ENCODE measurements at places on chromosomes 7 and 10.

DNA sequence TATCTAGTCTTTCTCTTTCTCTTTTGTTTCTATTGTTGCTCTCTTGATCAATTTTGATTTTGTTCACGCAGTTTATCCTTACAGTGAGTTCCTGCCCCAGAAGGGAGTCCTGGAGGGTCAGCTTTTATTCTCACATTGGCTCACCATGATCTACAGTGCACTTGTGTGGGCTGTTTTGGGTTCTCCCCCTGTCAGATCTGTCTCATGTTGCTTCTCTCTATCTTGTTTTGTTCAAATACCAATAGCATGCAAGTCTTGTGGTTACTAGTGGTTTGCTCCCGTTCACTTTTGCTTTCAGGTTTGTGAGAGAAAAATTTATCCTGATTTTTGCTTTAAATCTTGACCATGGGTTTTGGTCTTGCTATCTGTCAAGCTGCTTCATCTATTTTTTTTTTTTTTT, 74.3 kb downstream of the PTN start:
- no peak for DNase-seq

- no peak for DNase-seq
These were observed 2.6 kb downstream of the MET start for GRCh38 chr7:116674508-116675173.

- DNase-seq = no peak
These were observed 212.5 kb downstream of the ADAM12 start for GRCh38 chr10:126175641-126176262.

GRCh38 chr7:131008840-131009711, 275.1 kb upstream of the KLF14 start:
- no peak for DNase-seq

DNA sequence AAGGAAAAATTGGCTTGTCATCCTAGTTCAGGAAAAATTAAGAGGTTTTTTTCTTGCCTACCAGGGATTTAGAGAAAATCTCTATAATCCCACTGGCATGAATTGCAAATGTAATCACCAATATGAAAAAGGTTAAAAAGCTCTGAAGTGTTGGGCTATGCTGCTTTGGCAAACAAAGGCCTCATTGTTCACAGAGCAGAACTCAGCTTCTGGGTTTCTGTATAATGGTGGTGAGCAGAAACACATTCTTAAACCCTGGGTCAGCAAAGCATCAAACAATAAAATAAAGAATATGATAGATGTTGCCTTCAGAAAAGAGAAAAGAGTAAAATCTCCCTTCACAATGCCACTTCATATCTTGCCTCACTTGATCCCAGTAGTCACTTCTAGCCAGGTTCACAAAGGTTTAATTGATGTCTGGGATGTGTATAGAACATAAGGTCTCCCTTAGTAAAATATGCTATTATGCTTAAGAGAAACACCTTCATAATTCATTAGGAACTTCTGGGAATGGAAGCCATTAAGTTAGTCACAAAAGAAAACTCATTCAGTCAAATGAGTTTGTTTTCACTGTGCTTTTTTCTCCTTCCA, 1255.5 kb upstream of the PHF14 start:
- no peak for DNase-seq

GRCh38 chr7:96244244-96244991, 77.5 kb downstream of the SLC25A13 start:
- no peak for DNase-seq

DNA sequence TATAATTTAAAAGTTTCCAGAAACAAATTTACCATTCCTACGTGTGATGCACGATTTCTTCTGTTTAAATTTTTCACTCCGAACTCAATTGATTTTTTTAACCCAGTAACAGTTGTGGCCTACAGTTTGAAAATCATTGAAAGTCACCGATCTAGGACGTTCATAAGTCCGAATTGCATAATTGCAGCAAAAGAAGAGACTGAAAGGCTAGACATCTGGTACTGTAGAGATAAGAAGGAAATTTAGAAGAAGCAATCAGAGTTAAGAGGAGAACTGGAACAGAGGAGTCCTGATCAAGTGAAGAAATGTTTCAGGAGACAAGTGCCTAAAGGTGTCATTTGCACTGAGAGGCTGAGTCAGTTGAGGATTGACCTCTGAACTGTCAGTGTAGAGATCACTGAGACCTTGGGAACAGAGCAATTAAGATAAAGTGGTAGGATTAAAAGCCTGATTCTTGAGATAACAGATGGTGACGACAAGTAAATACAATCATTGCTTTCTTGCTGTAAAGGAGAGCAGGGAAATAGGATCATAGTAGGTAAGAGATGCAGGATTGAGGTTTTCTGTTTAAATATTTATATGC, 73.5 kb downstream of the ZFAND4 start:
- DNase-seq = no peak

DNA sequence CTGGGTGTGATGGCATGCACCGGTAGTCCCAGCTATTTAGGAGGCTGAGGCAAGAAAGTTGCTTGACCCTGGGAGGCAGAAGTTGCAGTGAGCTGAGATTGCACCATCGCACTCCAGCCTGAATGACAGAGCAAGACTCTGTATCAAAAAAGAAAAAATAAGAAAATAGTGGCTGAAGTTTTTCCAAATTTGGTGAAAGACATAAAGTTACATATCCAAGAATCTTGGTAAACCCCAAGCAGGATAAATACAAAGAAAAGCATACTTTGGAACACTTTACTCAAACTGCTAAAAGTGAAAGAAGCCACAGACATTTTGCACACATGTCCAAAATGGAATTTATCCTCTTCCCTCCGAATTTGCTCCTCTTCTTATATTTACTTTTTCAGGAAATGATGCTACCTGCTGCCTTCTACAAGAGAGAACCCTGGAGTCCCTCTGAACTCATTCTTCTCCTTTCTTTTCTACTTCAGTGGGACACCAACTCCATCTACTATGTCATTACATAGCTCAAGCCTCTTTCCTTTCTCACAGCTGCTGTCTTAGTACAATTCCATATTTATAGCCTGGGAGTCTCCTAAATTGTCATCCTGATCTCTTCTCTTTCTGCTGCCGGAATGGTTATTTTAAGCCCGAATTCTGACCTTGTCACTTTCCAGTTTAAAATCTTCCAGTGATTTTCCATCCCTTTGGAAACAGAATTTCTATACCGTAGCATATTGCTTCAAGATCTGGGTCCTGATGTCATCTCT, 17.3 kb upstream of the SMNDC1 start:
- no peak for DNase-seq

GRCh38 chr7:101537935-101538595, 91.0 kb downstream of the MYL10 start:
- DNase-seq = no peak

- no peak for DNase-seq
These were observed 193.1 kb upstream of the KLF14 start for GRCh38 chr7:130927062-130927461.
